H4 (cell line): ENCODE measurements at places on chromosomes 12 and 14. TPM values are rescaled to one million over a fixed set of nuclear protein-coding genes. Genes with fewer than 3 reads are reported as not detected.

SLC5A8 gene
- not detected in 2 replicates for total RNA-seq

CMAS gene
- 28.6 and 37.3 TPM in 2 replicates for total RNA-seq

LRRK2 gene
- total RNA-seq = 0.72 and 1.1 TPM in 2 replicates

HOTAIR gene
- total RNA-seq = 1.6 and 2.7 TPM in 2 replicates

CDH24 gene
- 2.9 and 3.3 TPM in 2 replicates for total RNA-seq
